CD4-positive, alpha-beta T cell treated with Interleukin-4 for 1 hour (primary cell): ENCODE measurements at places on chromosomes 1 and 21.
A peak's percentile ranks its signal among the peaks of the same experiment; 100 is the strongest.

DNA sequence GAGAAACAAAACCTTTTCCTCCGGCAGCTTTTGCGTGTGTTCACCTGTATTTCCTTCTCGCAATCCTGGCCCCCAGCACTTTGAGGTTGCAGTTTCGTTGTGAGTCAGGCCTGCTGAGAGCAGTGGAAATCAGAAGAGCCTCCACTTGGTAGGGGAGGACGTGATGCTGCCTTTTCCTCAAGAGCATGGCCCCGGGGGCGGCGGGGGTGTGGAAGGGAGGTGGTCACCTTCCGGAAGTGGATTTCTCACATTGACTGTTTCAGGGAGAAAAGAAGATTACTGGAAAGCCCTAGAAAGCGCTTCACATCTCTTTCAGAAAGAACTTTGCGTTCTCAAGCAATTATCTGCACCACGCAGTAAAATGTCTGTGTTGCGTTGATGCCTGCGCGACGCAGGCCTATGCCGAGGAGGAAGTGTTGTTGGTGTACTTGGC is 12.2 kb upstream of the IL10 start:
- peak; percentile 63 for DNase-seq

DNA sequence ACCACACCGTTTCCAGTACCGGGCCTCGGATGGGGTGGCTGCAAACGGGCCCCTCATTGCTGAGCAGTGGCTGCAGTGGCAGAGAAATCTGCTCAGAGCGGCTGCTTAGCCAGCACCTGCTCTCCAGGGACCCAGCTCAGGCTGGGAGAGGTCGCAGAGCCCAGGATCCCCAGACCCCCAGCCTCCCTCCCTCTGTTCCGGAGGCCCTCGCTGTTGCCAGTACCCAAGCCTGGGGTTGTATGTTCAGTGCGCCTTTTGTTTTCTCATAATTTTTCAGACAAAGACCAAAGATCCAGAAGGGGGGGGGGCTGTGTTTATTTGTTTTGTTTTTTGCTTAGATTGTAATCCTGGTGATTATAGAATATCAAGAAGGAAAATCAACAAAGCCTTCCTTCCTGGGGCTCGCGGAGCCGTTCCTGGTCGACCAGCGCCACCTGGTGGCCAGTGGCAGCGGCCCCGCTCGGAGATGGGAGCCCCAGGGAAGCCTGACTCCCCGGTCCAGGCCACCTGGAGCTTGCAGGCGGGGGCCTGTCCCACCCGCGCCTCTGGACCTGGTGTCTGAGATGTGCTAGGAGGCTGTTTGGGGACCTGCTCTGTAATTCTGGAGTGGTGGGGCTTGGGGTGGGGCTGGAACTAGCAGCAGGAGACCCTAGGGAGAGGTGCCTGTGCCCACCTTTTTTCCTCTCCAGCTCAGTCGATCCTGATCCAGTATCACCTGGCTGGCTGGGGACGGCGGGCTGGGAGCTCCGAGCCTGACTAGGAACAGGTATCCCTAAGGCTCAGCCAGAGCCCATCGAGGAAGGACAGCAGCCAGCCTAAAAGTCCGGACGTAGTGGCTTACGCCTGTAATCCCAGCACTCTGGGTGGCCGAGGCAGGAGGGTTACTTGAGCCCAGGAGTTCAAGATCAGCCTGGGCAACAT is 123.9 kb upstream of the VAMP3 start:
- peak; percentile 36 for DNase-seq

DNA sequence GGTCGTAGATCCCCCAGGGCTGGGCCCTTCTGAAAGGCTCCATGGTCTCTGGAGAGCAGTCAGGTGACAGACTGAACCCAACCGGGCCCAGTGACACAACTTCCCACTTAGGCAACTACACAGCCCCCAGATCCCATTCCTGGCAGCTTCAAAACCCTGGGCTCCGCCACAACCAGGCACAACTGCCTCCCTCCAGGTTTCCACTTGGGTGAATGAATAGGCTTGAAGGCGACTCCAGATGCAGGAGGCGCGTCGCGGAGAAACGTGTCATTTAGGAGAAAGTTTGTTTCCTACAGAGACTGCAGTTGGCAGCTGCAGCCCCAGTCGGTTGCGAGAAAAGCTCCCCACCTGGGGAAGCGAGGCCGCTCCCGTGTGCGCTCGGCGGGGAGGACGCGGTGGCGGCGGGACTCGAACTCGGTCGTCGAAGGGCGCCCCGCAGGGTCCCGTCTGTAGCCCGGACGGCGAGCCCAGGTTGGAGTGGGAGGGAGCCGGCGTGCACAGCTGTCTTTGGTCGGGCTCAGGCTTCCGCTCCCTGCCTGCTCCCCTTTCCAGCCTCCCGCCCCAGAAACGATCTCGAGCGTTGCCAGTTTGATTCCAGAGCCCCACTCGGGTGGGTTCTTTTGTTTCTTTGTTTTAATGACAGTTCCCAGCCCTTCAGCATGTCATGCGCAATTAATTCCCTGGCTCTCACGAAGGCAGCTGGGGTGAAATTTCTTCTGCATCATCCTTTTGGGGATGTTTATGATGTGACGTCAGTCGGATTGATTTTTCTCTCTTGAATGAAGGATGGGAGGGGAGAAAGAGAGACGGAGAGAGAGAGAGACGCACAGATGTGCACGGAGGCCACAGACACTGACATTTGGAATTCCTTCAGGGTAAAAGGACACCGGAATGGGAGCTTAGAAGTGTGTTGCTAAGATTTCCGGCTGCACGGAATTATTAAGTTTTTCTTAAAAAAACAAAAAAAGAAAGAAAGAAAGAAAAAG is 862 bp upstream of the SGIP1 start:
- no peak for DNase-seq

DNA sequence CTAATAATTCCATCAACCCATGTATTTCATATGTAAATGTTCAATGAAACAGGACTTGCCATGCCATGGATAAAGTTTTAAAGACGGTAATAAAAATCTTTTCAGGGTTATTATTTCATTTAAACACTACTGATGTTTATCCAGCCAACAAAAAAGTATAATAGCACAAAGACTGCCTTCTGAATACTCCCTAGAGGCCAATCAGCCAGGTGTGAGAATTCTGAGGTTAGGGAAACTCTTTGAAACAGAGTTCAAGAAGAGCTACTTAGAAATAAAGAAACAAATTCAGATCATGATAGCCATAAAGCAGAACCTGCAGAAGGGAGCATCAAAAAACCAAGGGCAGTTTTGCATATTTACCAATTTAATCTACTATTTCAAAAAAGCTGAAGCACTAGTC is 48.7 kb downstream of the AKT3 start:
- DNase-seq: no peak

GRCh38 chr1:229585338-229585737 is 26.8 kb upstream of the ABCB10 start:
- no peak for DNase-seq

DNA sequence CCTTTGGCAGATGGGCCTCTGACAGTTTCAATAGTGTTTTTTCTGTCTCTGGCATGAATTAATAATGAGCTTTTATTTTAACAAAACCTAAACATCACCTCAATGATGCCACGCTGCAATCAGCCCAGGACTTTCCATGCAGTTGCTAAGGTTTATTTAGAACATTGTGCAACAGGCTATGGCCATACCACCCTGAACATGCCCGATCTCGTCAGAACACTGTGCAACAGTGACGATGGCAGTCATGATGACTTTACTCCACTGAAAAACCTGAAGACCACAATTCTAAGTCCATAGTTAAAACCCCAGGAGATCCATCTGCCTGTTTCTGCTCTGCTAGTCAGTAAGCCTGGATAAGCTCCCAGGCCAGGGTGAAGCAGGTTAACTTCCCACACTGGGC is 310.0 kb downstream of the PBX1 start:
- DNase-seq: no peak

GRCh38 chr1:24216276-24217074 is 29.4 kb upstream of the IFNLR1 start:
- DNase-seq: no peak

DNA sequence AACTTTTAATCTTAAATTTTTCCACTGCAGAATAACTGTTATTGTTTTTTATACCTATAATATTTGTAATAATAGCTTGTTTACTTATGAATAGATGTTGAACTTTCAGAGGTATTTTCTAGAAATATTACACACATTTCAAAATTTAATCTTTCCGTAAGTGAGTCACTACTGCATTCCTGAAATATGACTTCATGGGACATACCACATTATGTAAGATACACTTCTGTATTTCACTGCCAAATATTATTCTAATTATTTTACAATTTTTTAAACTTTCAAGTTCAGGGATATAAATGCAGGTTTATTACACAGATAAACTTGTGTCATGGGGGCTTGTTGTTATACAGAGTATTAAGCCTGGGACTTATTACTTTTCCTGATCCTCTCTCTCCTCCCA is 2220.5 kb downstream of the NCAM2 start:
- DNase-seq: no peak

DNA sequence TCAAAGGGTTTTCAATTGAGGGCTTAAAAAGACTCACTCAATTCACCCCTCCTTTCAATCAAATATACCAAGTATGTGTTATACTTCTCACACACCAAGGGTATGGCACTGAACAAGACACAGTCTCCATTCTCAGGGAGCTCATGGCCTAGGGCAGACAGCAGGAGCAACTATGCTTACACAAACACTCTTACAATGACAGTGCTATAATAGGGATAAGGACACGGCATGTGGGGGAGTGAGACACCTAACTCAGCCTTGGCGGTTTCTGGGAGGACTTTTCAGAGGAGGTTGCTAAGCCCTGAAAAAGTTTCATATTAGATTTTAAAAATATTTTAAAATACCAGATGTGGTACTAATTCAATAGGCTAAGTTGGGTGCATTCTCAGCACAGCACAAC is 22.7 kb upstream of the SYT6 start:
- DNase-seq: no peak

DNA sequence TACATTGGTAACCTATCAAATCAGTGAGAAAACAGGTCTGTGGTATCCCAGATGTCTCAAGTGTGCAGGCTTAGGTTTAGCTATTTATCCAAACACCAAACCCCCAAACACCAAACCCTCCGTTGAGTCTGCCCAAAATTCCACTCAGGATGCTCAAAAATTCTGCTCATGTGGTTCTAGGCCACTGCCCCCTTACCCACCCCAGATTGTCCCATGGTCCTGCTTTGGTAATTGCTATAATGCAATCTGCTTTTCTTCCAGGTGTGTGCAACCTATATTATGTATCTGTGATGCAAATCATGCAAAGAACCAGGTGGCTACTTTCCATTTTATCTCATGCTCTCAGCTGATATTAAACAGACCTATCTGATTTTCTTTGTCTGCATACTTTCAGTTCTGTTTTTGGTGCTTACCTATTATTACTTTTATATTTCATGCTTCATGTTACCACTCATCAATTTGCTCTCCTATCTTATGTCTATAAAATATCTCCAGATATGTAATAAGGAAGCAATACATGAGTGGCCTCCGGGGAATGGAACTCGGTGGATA is 123.7 kb downstream of the TOMM20 start:
- no peak for DNase-seq

- DNase-seq: no peak
Observed at GRCh38 chr1:172827301-172827700, 168.4 kb downstream of the FASLG start.

- DNase-seq: no peak
Observed at GRCh38 chr1:21497466-21498061, 11.7 kb upstream of the ALPL start.

DNA sequence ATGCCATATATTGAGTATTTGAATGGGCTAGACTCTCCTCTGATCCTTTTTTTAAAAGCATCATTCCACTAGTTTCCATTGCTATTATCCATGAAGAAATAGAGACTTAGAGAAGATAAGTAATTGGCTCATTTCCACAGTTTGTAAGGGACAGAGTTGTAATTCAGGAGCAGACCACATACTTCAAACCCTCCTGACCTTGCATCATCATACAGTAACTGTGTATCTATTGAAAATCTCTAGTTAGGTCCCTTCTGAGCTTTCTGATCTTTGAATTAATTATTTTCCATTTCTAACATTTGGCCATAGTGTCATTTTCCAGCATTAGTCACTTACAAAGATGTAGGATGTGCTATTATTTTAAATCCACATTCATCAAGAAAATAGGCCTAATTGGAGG is 386.5 kb upstream of the ST6GALNAC5 start:
- DNase-seq: no peak

DNA sequence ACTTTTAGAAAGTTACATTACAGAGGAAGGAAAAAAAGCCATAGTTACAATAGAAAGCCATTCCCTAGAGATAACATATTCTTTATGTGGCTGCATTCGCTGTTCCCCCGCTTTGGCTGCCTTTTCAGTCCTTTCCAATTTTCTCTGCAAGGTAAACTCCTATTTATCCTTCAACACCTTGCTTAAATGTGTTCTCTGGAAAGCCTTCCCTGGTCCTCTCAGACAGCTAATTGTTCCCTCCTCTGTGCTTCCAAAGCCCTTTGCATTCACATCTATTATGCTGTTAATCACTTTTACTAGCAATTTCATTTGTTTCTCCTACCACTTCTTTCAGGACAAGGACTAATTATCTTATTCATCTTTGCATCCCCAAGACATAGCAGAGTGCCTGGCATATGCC is 1.6 kb downstream of the PHC2 start:
- DNase-seq: no peak

GRCh38 chr1:202283379-202283844 is 58.3 kb downstream of the UBE2T start:
- peak; percentile 5 for DNase-seq

GRCh38 chr21:33058527-33058926 is 11.4 kb upstream of the OLIG1 start:
- no peak for DNase-seq

DNA sequence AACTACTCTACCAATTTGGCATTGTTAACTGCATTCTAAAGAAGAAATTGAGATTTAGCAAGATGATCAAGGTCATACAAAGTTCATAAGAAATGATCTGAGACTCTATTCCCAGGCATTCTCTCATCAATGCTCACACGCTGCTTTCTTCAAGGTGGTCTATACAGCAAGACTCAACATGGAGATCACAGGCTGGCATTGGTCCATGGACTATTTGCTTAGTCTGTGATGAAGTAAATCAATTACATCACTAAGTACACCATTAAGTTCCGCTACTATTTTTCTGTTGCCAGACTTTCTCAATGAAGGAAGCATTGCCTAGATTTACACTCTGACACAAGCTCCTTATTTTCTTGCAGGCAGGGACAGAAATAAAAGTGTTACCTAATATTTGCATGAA is 51.9 kb upstream of the CYP2J2 start:
- no peak for DNase-seq

DNA sequence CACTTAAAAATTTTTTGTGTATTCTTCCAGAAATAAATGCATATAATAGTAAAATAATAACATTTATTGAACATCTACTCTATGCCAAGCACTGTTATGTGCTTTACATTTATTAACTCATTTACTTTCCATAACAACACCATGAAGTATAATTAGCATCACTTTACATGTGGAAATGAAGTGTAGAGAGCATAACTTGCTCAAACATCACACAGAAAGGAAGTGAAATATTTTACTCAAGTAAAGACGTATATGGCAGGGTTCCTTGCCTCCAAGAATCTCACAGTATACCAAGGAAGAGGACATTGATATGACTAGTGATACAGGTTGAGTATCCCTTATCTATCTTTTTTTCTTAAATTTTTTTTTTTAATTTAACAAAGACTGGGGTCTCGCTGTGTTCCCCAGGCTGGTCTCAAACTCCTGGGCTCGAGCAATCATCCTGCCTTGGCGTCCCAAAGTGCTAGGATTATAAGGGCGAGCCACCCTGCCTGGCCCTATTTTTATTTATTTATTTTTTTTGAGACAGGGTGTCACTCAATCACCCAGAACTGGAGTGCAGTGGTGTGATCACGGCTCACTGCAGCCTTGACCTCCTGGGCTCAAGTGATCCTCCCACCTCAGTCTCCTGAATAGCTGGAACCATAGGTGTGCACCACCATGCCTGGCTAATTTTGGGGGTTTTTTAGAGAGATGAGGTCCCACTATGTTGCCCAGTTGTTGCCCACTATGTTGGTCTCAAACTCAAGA is 7.7 kb upstream of the CLIC4 start:
- DNase-seq: no peak
